NCI-H1436 (cell line): ENCODE measurements at places on chromosomes 4 and X.

- no peak for DNase-seq
Measured at GRCh38 chr4:139455126-139455538, 1.2 kb downstream of the RAB33B start.

- no peak for DNase-seq
Measured at GRCh38 chrX:8914681-8915080, 113.5 kb upstream of the FAM9A start.

- no peak for DNase-seq
Measured at GRCh38 chrX:45540181-45540580, 339.5 kb upstream of the DIPK2B start.

DNA sequence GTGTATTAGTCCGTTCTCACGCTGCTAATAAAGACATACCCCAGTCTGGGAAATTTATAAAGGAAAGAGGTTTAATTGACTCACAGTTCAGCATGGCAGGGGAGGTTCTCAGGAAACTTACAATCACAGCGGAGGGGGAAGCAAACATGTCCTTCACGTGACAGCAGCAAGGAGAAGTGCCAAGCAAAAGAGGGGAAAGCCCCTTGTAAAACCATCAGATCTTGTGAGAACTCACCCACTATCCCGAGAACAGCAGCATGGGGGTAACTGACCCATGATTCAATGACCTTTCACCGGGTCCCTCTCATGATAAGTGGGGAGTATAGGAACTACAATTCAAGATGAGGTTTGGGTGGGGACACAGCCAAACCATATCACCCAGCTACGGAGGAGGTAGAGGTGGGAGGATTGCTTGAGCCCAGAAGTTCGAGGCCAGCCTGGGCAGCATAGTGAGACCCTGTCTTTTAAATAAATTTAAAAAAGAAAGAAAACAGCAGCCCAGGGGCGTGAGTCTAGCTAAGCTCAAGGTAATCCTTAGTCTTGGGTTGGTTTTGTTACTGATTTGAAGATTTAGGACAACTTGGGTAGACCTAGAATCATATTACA lies 46.4 kb upstream of the TMEM131L start:
- DNase-seq, result no peak

- no peak for DNase-seq
Measured at GRCh38 chrX:103343105-103343504, 13.1 kb downstream of the TCEAL7 start.

GRCh38 chrX:144627947-144628346 lies 619.4 kb upstream of the SPANXN1 start:
- no peak for DNase-seq

GRCh38 chr4:147355847-147356246 lies 125.0 kb upstream of the EDNRA start:
- DNase-seq, result no peak

DNA sequence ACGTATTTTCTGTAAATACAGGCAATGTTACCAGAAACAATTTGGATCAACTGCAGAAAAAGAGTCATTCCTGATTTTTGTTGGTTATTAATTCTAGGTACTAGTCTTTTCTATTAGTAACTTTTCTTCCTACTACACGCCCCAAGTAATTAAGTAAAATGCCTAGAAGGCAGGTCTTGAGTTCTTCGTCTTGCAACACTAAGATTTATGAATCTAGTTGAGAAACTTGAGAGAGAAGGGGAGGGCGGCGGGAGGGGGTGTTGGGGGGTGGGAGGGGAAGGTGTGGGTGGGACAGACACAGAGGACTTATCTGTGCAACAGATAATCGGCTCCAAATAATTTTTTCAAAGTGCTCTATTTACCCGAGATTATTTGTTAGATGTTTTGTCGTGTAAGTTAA lies 3.0 kb downstream of the RAP2C start:
- no peak for DNase-seq

DNA sequence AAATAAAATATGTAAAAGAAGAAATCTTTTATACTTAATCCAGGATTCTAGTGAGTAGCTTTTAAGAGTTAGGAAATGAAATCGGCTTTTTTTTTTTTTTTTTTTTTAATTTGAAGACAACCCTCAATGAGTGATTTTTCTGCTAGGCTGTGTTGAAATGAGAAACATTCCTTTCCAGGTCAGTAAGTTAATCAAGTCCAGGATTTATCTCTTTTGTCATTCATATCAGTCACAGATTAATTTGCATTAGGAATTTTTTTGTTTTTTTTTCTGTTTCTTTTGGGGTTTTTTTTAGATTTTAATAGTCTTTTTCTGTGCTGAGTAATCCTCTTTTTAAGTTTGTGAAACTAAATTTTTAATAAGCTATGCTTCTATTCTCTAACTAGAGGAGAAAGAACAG lies 448.1 kb downstream of the ADGRL3 start:
- no peak for DNase-seq

DNA sequence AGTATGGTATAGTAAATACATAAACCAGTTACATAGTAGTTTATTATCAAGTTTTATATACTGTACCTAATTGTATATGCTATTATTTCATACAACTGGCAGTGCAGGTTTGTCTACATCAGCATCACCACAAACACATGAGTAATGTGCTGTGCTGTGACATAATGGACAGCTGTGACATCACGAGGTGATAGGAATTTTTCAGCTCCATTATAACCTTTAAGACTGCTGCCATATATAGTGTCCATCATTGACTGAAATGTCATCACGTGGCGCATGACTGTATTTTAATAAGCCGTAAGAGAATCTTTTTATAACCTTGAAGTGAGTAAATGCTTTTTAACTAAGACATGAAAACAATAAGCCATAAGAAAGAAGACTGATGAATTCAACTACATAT lies 44.8 kb upstream of the ANK2 start:
- DNase-seq, result no peak

DNA sequence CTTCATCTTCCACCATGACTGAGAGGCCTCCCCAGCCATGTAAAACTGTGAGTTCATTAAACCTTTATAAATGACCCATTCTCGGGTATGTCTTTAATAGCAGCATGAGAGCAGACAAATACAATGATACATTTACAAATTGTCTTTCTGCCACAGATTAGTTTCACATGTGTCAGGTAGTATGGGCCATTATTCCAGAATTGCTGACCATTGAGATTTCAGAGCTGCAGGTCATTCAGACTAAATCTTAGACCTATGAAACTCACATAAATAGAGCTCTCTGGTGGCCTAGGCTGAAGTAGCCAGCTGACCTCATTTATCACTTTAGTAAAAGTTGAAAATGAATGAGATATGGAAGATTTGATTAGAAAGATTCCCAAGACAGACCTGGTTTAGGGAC lies 105.8 kb downstream of the FIP1L1 start:
- no peak for DNase-seq

DNA sequence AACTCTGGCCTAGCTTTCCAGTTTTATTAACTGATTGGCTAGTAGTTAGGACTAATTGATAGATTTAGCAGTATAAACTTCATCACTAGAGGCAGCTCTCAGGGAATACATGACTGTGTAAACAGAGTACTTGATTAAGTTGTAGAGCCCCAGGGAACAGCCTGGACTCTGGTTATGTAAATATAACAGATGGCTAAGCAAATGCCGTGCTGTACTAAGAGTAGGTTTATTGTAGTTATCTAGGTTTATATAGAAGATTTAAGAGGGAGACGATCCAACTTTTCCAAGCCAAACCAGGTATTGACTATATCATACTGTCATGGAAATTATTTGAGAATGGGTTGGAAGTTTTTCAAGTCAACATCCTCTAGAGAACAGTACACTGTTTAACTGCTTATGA lies 463.4 kb upstream of the GRID2 start:
- no peak for DNase-seq

DNA sequence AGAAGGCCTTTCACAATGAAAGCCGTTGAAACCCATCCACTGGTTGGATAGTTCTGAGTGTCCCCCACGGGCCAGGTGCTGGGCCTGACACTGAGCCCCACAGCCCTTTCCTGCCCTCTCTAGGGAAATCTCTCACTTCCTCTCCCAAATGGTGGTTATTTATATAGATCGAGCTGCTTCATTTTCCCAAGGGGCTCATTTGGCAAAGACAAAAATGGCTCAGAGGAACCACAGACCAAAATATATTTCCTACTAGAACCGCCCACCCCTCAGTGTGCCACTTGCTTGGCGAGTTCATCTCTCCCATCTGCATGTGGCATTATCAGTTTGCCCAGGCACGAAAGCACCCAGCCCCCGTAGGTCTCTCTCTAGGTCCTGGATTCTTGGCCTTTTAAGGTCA lies 53.3 kb upstream of the STIM2 start:
- DNase-seq, result peak; percentile 55

DNA sequence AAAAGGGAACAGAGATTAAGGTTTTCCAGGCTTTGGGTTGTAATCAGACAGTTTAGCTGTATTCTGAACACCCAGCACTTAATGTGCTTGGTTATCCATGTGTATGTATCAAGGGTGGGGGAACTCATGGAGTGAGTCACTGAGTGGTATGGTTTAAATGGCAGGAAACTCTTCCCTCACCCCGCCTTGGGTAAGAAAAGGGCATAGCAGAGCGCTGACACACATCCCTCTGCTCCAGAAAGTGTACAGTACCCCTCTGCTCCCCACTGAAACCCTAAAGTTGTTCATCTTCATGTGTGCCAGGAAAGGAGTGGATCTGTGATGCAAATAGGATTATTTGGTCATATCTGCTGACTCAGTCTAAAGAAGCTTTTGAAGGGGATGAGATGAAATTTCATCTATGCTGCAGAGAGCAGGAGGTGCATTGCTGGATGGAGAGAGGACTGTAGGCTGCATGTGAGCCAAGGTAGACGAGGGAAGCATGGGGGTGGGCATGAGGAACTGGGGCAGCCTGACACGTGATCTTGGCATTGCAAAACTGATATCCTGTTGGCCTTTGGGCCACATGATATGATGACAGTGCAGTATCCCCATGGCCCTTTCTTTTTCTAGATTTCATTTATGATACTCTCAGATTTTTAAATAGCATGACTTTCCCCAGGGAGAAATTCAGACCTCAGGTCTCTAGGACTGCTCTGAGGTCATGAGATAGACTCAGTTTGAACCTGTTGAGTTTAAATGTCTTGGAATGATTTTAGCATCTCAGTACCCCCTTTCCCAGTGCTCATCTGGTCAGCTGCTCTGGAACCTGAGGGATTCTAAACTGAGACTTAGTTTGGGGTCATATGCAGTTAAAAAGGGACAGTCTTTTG lies 84.8 kb downstream of the TMEM164 start:
- no peak for DNase-seq

- no peak for DNase-seq
Measured at GRCh38 chr4:176150356-176150682, 45.1 kb downstream of the SPATA4 start.

DNA sequence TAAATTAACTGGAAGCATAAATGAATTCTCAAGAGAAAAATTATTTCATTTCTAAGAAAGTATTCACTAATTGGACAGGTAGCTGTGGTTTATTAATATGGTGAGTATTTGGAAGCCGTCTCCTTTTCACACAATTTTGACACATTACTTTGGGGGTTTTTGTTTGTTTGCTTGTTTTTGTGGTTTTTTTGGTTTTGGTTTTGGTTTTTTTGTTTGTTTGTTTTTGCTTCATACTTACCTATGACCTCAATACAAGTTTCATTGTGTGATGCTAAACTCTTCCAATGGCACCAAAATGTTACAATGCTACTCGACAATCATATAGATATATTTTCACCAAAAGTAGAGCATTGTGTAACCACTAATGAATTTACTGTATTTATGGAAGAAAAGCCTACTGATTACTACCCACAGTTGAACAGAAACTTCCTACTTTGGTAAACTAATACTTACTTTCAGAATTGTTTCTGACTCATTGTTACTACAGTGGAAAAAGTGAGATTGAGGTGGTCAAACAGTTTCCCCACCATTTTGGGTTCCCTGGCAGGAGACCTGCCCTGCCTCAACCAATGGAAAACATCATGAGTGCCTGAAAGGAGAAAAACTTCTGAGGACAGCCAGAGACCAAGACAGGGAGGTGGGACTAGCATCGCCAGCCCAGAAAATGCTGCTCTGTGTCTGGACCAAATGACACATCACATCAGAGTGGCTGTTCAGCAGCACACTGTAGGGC lies 443.1 kb downstream of the HNRNPD start:
- no peak for DNase-seq

DNA sequence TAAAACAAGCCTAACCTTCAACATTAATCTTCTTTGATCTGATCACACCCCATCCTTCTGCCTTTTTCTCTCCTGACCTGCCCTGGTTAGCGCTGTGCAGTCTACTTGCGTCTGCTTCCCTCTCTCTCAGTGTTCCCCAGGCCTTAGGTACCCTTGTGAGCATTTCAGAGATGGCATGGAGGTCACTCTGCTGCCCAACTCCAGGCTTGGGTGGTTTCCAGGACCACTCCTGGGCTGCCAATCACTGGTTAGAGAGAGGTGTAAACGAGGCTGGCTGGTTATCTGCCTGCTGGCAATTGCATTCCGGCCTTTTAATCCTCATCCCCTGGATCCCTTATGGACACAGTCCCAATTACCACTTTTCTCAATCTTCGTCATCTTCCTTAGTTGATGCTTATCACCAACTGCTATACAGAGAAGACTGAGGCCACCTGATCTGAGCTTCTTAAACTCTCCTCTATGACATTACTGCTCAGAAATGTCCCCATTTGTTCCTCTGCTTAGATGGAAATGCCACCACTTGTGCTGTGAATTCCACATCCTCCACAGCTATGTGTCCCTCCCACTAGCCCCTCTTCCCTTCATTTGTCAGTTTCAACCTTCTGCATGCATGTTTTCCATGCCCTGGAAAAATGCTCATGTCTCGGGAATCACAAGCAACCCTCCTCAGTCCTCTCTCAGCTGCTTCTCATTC lies 29.0 kb upstream of the BCLAF3 start:
- no peak for DNase-seq

- no peak for DNase-seq
Measured at GRCh38 chr4:22363036-22363435, 152.8 kb downstream of the ADGRA3 start.

DNA sequence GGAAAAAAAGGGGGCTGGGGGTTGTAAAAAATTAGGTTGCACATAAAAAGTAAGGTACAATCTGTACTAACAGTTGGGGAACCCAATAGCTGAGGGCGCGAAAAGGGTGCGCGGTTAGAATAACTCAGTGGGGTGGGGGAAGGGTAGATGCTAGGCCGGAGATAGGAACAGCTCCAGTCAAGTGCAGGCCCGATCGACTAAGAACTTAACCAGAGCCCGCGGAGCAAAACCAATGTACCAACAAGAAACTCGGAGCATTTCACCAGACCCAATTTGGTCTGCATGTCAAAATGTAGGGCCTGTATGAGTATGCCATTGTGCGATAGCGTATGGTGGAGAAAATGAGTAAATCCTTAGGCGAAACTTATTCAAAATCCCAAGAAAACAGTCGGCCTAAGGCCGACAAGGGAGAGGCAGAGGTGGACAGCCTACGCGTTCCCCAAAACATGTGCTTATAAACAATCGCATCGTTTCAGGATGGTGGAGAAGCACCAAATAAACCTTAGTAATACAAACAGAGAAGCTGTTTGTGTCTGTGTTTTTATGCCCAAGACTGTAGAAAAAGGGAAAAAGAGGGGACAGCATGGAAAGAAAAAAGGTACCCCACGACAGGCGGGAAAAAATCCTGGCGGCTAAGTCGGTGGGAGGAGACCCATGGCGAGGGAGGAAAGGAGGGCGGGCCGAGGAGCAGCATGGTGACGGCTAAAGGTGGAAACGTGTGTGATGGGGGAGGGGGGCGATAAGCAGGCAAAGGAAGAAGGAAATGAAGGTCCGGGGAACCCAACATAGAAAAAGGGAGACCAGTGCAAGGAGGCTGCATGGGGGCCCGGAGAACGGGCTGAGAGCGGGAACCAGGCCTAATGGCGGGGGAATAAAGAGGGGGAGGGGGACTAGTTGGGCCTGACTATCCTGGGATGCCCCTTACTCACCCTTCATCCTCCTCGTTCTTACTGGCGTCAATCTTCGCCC lies 990 bp downstream of the HNRNPD start:
- peak; percentile 82 for DNase-seq
